ENCODE measurements at places on chromosomes 1 and 21.

- no peak for DNase-seq
These were observed 20.9 kb downstream of the EPHX1 start for GRCh38 chr1:225830841-225831240.

DNA sequence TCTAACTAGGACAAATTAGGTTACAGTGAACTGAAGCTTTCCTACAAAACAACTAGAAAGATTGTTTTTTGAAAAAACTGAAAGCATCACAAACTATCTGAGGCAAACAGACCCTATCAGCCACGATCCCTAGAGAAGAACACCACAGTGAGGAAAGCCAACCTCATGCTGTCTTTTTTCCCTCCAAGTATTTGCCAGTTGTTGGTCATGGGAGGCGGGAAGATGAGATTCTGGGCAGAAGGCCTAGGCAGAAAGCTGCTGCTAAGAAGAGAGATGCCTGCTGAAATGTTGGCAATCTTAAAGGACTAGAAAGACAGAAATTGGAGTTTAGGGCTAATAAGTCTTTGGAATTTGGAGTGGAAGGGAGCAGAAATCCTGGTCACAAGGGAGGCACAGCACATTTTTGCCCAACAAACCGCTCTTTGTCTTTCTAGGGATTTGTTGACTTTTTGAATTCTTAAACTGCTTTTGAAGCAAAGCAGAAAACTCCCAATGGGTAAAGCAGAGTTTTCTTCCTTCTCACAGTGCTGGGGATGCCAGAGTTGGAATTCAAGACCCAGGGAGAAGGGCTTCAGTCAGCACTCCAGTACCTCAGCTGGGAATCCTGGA lies 83.9 kb downstream of the MT1HL1 start:
- DNase-seq: no peak

DNA sequence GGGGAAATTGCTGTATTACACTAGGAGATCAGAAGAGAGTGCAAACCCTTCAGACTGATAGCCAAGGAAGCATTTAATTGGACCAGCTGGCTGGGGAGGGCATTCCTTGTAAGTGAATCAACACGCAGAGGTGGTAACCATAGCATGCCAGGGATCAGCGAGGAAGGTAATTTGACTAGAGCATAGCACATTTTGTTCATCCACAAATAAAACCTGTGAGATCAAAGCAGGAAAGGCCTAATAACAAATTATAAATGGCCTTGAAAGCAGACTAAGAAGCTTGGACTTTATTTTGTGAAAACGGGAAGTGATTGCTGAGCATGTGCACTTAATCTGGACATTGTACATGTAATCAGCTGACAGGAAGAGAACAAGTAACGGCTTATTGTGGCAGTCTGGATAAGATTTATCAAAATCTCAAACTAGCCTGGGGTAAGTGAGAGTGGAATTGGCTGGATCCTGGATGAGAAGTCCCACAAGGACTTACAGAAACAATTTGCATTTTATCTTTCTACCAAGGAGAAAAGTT lies 11.7 kb upstream of the CD55 start:
- DNase-seq: no peak

DNA sequence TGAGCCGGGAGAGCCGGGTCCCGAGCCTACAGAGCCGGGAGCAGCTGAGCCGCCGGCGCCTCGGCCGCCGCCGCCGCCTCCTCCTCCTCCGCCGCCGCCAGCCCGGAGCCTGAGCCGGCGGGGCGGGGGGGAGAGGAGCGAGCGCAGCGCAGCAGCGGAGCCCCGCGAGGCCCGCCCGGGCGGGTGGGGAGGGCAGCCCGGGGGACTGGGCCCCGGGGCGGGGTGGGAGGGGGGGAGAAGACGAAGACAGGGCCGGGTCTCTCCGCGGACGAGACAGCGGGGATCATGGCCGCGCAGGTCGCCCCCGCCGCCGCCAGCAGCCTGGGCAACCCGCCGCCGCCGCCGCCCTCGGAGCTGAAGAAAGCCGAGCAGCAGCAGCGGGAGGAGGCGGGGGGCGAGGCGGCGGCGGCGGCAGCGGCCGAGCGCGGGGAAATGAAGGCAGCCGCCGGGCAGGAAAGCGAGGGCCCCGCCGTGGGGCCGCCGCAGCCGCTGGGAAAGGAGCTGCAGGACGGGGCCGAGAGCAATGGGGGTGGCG lies 371 bp downstream of the ARID1A start:
- peak; percentile 20 for DNase-seq

- no peak for DNase-seq
These were observed 73.9 kb upstream of the SPAG17 start for GRCh38 chr1:118258975-118259374.

GRCh38 chr1:216081445-216081844 lies 341.8 kb downstream of the USH2A start:
- no peak for DNase-seq

DNA sequence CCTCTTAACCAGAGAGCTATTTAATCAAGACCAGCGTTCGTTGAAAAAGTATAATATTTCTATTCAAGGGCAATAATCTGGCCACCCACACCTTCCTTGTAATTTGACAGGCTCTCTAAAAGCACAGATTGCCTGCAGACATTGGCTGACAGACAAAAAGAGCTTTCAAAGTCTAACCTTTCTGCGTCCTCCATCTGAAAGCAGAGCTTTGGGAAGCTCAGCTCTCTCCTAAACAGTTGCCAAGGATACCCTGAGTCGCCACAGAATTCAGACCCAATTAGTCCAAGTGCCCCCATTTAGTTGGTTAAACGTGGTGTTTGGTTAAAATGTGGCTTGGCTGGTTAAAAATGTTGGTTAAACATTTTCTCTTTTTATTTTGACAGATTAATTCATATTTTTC lies 33.7 kb upstream of the PLA2G2C start:
- no peak for DNase-seq

DNA sequence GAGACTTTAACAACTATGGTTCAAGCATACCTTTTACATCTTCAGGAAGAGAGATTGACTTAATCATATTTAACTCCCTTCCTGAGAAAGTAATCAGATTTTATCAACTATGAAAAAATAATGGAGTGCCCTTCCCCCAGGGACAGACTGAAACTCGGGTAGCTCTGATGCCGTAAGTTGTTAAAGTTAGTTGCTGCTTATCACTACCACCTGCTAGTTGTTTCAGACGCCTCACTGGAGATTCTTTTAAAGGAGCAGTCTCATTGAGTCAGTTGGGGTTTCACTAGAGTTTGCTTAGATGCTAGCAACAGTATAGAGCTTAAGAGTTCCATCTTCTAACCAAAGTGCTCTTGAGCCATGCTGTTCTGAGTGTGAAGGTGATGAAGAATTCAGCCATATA lies 17.0 kb upstream of the TRAF5 start:
- no peak for DNase-seq

DNA sequence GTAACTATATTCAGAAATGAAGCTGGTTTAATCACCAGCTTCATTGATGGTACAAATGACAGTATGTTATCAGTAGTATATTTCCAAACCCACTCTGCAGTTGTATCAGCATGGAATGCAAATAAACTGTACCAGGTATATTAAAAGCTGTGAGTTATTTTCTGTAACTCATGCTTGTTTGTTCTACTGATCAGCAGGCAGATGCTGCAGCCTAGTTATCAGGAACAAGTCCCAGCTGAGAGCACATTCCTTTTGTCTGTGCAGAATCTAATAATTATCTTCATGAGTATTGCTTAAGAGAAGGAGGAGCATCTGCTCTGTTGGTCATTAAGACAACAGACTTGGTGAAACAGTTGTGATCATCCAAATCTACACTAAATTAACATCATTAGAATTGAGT lies 1331.1 kb downstream of the MRPL39 start:
- DNase-seq: no peak

DNA sequence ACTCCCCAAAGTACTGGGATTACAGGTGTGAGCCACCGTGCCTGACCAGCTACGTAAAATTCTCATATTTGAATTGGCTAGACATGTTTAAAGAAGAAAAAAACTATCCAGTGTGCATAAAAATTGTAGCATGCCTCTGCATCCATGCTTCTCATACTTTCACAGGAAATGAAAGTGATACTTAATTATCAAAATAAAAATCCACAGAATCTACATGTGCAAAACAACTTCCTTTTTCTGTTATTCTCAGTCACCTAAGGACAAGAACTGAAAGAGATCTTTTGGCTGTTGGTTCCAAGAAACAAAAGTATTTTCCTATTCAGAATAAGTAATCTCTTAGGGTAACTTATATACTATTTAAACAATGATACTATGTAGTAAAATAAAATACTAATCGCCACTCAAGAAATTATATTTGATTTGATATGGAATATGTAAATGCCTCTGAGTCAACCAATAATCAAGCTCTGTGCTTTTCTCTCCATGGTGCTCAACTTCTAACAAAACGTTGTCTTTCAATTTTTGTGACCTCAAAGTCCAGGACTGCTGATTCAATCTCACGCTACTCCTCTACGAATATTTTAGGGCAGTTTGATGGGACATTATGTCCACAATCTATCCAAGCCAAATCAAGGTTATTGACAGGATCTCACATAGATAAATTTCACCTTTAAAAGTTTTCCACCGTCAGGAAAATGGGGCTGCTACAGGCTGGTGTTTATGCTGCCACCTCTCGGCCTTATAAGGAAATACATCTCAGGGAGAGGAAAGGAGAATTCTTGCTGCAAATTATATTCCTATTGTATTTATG lies 102.7 kb downstream of the ZNF281 start:
- no peak for DNase-seq

GRCh38 chr21:33314111-33314510 lies 10.7 kb upstream of the IFNAR1 start:
- DNase-seq: no peak

GRCh38 chr1:67850151-67850551 lies 16.9 kb upstream of the GNG12 start:
- DNase-seq: no peak

DNA sequence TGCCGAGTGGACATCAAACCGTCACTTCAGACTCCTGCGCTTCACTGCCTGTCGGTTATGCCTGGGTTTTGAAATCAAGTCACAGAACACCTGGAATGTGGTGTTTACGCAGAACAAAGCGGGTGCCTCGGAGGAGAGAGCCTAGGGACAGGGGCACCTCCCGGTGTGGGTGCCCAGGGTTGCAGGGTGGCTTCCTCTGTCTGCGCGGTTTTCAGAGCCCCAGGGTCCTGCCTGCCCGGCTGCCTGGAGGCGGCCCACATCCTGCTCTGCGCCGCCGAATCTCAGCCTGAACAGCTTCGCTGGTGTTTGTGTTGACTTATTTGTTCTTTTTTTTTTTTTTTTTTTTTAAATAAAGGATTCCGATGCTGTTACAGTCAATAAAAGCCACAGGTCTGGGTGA lies 113.5 kb upstream of the COL6A1 start:
- no peak for DNase-seq

DNA sequence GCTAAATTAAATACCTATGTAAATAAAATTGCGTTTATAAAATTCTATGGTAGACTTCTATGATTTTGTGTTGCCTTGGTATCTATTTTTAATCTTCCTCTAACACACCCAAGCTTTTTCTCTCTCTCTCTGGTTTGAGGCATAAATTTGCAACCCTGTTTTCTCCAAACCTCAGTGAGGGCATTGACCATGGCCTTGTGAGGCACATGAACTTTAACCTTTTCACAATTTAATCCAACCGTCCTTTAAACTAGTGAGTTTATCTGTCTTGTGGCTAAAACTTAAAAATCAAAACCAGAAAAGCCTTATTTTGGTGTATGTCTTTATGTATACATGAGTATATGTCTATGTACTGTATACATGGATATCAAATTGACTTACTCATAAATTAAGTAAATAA lies 746.6 kb upstream of the B3GALT2 start:
- DNase-seq: no peak

- DNase-seq: no peak
These were observed 7.6 kb upstream of the IFNAR1 start for GRCh38 chr21:33317145-33317544.

GRCh38 chr1:54768093-54768492 lies 3.8 kb upstream of the PARS2 start:
- DNase-seq: no peak

GRCh38 chr1:219296430-219297355 lies 123.0 kb downstream of the LYPLAL1 start:
- no peak for DNase-seq

DNA sequence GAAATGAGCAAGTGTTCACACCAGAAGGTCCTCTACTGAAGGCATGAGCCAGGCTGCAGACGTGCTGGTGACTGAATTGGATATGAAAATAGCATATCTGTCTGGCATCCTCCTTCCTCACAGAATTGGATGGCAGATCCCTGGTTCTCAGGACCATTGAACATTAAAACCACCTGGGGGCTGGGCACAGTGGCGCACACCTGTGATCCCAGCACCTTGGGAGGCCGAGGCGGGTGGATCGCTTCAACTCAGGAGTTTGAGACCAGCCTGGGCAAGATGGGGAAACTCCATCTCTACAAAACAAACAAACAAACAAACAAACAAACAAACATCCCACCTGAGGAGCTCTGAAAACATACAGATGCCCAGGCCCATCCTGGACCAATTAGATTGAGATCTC lies 23.4 kb downstream of the TEX35 start:
- DNase-seq: no peak

- DNase-seq: no peak
These were observed 31.1 kb downstream of the TNFRSF8 start for GRCh38 chr1:12094180-12094579.

- DNase-seq: no peak
These were observed 184.9 kb upstream of the ATP1B1 start for GRCh38 chr1:168921629-168922028.

- DNase-seq: no peak
These were observed 100.7 kb downstream of the PATJ start for GRCh38 chr1:61842863-61843514.

GRCh38 chr1:112935461-112936111 lies 20.4 kb downstream of the SLC16A1 start:
- DNase-seq: no peak

DNA sequence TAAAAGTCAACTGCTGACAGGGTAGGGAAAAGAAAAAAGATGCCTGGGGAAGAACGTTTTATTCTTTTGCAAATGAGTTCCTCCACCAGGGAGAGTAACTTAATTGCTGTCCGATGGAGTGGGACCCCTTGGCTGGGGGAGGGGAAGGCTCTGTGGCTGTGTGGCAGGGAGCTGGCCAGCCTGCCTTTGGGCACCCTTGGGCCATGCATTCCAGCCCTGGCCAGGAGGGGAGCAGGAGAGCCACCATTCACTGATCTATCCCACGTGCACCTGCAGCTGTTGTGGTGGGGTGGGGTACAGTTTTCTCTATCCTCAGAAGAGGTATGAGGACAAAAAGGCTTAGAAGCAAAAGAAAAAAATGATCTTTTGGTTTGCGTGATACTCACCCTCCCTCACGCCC lies 116.9 kb downstream of the KCNK1 start:
- DNase-seq: peak; percentile 83

All from WTC11 (cell line).